ENCODE measurements at places on chromosomes 11 and 22.

- no peak for DNase-seq
Measured at GRCh38 chr22:45088576-45088975, 75.1 kb upstream of the NUP50 start.

DNA sequence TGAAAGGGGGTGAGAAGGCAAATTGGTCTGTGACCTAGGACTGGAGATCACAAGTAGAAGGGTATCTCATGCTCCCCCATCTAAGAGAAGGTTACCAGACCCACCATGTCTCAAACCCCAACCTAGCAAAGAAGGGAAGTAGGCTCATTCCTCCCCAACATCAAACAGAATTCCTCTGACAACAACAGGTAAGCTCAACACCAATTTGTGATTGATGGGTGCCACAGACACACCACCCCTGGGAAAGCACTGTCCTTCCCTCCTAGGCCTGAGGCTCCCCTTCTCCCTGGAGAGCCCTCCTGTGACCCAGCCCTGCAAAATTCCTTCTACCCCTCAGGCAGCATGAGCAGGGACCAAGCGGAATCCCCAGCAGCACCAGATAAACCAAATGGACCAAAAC lies 154.3 kb downstream of the BUD13 start:
- no peak for DNase-seq

GRCh38 chr11:20081336-20081735 lies 78.9 kb downstream of the DBX1 start:
- DNase-seq, result no peak

GRCh38 chr11:113906038-113906437 lies 1.4 kb downstream of the HTR3B start:
- DNase-seq, result peak; percentile 72

DNA sequence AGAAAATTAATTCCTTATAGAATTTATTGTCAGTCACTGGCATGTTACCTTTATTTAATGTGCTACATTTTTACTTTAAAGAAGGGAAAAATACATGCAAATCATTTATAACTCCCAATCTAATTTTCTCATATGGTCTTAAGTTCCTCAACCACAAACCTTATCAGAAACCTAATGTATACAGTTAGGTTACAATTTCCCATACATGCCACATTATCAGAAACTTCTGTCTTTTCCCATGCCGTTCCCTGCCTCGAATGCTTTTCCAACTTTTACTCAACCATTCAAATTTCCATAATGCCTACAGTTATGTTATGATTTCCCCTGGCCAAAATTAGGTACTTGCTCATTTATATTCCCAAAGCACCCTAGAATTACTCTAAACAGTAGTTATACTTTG lies 13.5 kb downstream of the RSF1 start:
- DNase-seq, result no peak

DNA sequence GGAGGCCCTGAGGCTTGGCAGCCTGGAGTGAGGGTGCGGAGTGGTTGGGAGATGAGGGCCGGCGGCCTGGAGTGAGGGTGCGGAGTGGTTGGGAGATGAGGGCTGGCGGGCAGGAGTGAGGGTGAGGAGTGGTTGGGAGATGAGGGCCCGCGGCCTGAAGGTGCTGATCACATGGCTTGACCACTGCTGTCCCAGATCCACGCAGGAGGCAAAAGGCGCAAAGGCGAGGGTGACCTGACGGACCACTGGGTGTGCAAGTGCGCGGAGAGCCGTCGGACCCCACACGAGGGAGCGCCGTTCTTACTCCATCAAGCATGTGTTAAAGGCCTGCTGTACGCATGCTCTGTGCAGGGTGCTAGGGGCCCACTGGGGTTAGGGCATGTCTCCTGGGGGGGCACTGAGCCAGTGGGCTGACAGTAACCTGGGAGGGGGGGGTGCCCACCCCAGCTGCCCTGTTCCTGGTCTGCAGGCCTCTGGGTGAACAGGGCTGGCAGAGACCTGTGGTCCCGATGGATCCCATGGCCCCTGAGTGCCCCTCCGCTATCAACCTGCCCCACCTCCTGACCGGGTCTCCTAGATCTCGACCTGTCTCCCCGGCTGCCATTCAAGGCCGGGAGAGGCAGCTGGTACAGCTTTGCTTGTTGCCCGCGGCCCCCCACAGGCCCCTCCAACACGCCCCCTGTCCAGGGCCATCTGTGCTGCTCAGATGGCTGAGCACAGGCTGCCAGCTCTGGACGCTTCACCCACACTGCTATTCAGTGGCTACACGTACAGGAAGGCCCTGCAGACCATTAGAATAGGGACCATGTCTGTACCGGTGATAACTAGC lies 21.1 kb downstream of the MRGPRD start:
- DNase-seq, result peak; percentile 15

- no peak for DNase-seq
Measured at GRCh38 chr22:40022536-40023240, 27.9 kb downstream of the FAM83F start.

GRCh38 chr11:118834427-118835028 lies 43.6 kb upstream of the DDX6 start:
- DNase-seq, result no peak

- no peak for DNase-seq
Measured at GRCh38 chr11:1641096-1641495, 11.5 kb downstream of the KRTAP5-5 start.

GRCh38 chr22:25672289-25673084 lies 69.5 kb upstream of the MYO18B start:
- DNase-seq, result no peak

GRCh38 chr11:17498058-17498457 lies 21.4 kb upstream of the ABCC8 start:
- peak; percentile 83 for DNase-seq

DNA sequence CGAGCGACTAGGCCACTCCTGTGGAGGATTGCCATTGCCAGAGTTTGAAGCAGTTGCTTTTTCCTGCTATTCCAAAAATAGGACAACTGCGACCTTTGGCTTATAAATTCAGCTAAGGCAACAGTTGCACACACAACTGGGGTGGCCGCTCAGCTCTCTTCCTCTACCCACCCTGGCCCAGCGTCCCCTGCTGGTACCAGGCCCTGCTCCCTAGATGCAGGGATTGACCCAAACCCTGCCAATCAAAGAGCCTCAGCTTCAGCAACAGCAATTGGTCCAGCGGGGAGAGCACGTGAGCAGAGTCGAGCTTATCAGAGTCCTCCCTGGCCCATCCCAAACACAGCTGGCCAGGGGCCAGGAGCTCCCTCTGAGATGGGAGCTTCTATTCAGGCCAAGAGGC lies 22.0 kb upstream of the CABP2 start:
- DNase-seq, result no peak

DNA sequence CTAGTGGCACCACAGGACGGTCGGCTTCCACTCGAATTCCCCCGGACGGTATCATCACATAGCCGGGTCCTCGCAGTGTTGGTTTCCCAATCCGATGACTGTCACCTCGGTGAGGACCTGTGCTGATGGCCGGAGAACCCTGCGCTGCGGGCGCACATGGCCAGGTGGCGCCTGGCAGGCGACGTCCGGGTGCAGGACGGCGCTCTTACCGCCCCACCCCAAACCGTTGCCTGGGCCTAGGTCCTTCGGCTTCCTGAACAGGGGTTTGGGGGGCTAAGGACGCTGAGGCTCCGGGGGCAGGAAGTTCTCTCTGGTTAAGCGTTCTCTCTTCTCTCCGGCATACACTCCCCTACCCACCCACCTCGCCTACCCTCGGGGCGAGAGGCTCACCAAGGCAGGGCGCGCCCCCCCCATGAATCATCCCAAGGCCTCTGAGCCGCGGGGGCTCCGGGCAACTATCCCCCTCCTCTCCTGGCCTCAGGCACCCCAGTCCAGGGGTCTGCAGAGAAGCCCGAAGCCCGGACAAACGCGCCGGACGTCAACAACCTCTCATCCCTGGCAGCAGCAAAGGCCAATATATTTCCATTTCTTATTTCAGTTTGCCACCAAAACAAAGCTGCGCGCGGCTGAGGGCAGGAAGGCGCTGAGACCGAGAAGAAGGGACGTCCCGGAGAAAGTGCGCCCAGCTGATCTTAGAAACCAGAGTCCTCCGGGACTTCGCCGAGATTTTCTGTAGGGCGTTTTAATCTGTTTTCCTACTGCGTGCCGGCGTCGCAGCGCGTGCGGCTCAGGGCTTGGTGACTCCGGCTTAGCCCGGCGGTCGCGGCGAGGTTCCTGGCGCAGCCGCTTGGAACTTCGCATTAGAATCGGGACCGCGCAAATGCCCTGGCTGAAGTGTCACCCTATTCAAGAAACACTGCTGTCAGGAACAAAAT lies 5.6 kb downstream of the ALX4 start:
- no peak for DNase-seq

GRCh38 chr11:124398924-124399323 lies at the start of gene OR8B3:
TSS of gene OR8B3 (minus strand) at chr11:124399024. CDS start at chr11:124397351, 1,673 bp downstream.
- DNase-seq, result no peak

DNA sequence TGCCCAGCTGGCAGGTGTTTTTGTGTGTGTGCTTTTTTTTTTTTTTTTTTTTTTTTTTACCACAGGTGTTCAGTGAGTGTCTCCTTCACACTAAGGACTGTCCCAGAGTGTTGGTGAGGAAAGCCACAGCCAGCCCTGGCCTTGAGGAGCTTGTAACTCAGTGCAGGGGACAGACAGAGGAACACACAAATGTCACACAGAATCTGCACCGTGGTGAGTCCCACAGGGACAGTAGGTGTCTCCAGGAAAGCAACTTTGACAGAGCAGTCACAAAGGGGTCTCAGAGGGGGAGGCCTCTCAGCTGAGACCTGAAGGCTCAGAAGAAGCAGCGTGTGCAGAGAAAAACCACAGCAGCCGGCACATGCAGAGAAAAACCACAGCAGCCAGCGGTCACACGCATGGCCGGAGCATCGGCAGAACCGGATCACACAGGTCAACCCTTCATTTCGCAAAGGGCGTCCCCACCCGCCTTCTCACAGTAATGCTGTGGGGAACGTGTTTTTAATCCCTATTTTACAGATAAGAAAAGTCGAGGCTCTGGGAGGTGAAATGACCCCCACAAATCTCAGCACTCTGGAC lies 101.7 kb upstream of the PRR5 start:
- DNase-seq, result peak; percentile 19

DNA sequence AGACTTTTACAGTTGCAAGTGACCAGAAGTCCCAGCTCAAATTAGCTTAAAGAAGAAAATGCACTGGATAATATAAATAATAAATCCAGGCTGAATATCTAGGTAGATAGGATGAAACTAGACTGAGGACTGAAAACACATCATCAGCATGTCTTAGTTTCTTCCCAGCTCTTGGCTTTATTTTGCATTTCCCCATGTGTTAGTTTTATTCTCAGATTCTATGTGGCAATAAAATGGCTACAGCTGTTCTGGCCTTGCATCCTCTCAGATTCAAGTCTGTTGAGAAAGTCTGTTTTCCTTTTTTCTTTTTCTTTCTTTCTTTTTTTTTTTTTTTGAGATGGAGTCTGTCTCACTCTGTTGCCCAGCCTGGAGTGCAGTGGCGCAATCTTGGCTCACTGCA lies 22.6 kb upstream of the CAT start:
- DNase-seq, result no peak
